WTC11 (cell line): ENCODE measurements at places on chromosomes 7 and 10.

- H3K4me3 ChIP-seq: no peak overlapping the region
- no peaks in the 10 kb centered on the region; the same call in 1 of the 2 replicates for H3K36me3 ChIP-seq
- no peak for DNase-seq
- H3K4me1 ChIP-seq: no peaks in the 10 kb centered on the region
- no peak overlapping the region for H3K27ac ChIP-seq
These were observed 17.8 kb downstream of the PYROXD2 start for GRCh38 chr10:98397089-98397600.

DNA sequence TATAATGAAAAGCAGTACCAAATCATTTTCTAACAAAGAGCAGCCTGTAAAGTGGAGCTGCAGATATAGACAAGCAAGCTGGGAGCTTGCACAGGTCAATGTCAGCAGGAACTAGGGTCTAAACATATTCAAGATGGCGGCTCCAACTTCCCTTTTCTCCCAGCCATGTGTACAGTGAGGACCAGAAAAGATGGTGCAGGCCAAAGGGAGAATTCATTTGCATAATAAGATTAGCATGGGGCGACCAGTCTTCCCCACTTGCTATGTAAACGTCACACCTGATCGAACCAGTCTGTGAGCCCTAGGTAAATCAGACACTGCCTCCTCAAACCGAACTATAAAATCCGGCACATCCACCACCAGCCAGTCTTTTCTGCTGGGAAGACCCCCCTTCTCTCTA, 4.4 kb upstream of the RAPGEF5 start:
- no peaks in the 10 kb centered on the region for H3K36me3 ChIP-seq
- H3K4me1 ChIP-seq: peaks cover 6% of the 10 kb centered on the region
- no peak overlapping the region for H3K4me3 ChIP-seq
- H3K27me3 ChIP-seq: peaks cover 23% of the 10 kb centered on the region

- no peak overlapping the region for H3K4me3 ChIP-seq
- peak; percentile 16 for DNase-seq
- peak overlapping the region; percentile 83 for H3K27ac ChIP-seq
- peaks cover 38% of the 10 kb centered on the region for H3K36me3 ChIP-seq
- peaks cover 37% of the 10 kb centered on the region for H3K4me1 ChIP-seq
These were observed 47.0 kb downstream of the AMZ1 start for GRCh38 chr7:2734751-2735571.

- H3K27ac ChIP-seq: no peak overlapping the region; the same call in 1 of the 2 replicates
- H3K27me3 ChIP-seq: no peaks in the 10 kb centered on the region
- H3K36me3 ChIP-seq: no peaks in the 10 kb centered on the region
- peaks cover 27% of the 10 kb centered on the region for H3K4me1 ChIP-seq
- DNase-seq: no peak
These were observed 307.9 kb upstream of the AOAH start for GRCh38 chr7:37032258-37032601.

GRCh38 chr10:1163831-1164230, 107.6 kb downstream of the WDR37 start:
- peaks cover 4% of the 10 kb centered on the region; the same call in 1 of the 2 replicates for H3K27me3 ChIP-seq
- H3K4me3 ChIP-seq: no peak overlapping the region
- H3K4me1 ChIP-seq: no peaks in the 10 kb centered on the region

DNA sequence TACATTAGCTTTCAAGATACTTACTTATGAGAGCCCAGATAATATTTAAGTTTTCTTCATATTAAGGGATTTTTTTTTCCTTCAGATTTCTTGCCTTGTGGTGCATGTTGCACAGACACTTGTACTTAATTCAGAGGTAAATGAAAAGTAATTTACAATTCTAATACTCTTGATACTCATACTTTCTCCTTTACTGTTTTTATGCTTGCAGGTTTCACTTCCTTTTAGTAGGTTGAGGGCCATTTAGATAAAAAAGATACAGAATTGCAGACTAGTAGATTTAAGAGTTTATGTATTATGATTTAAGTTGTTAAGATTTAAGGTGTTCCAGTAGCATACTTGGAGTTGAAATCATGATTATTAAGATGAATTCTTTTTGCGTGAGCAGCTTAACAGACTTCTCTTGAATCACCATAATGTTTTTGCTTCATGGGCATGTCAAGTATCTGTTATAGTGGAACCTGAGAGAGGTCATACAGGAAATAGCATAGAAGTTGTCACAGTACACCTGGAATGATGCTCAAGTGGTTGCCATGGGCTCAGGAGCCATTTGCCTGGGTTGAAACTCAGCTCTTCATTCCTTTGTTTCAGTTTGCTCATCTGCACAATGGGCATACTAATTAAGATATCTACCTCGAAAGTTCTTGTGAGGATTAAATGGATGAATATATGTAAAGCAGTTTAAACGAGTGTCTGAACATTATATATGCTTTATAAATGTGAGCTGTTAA, 174.8 kb upstream of the PRPS1L1 start:
- no peak for DNase-seq
- H3K27me3 ChIP-seq: no peaks in the 10 kb centered on the region
- H3K27ac ChIP-seq: no peak overlapping the region
- peaks cover 3% of the 10 kb centered on the region; the same call in 1 of the 2 replicates for H3K4me1 ChIP-seq
- H3K4me3 ChIP-seq: no peak overlapping the region
